Amygdala (tissue), 56 donors: ENCODE measurements at places on chromosomes 7 and 10.

GRCh38 chr10:62818426-62819011, 2.4 kb upstream of the EGR2 start:
- peak; percentile 19 for DNase-seq

GRCh38 chr7:158819571-158820203, 9.6 kb downstream of the ESYT2 start:
- no peak for DNase-seq

DNA sequence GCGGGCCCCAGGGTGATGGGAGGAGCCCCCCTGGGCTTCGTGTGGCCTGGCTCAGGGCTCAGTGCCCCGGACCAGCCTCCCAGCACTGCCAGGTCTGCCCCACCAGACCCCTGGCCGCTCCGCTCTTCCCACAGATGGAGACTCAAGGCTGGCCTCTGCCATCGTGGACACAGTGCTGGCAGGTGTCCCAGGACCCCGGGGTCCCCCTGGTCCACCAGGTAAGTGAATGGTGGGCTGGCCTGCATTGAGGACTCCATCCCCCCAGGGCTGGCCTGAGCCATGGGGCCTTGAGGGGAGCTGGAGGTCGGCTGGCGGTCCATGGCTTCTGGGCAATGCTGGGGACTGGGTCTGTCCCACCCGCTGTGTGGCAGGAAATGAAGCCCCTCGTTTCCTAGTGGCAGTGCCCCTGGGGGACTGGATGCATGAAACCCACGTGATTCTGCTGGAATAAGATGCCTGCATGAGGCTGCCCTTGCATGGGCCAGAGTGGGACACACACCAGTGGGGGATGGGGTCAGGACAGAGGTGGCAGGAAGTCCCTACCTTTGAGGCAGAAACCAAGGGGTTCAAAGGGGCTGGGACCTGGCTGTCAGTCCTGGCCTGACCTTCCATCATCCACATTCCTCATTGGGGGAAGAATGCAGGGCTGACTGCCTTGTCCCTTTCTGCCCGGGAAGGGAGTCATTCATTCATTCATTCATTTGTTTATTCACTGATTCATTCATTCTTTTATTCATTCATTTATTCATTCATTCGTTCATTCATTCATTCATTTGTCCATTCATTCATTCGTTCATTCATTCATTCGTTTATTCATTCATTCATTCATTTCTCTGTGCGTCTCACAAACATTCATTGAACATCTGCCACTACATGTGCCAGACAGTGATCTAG, 81.8 kb downstream of the MYL10 start:
- DNase-seq, result no peak

- DNase-seq, result no peak
These were observed 83.4 kb downstream of the MDFIC start for GRCh38 chr7:115005251-115005650.

GRCh38 chr10:81730891-81731290, 144.1 kb upstream of the NRG3 start:
- no peak for DNase-seq

- DNase-seq, result no peak
These were observed 1.4 kb upstream of the ASIC3 start for GRCh38 chr7:151046603-151047573.

DNA sequence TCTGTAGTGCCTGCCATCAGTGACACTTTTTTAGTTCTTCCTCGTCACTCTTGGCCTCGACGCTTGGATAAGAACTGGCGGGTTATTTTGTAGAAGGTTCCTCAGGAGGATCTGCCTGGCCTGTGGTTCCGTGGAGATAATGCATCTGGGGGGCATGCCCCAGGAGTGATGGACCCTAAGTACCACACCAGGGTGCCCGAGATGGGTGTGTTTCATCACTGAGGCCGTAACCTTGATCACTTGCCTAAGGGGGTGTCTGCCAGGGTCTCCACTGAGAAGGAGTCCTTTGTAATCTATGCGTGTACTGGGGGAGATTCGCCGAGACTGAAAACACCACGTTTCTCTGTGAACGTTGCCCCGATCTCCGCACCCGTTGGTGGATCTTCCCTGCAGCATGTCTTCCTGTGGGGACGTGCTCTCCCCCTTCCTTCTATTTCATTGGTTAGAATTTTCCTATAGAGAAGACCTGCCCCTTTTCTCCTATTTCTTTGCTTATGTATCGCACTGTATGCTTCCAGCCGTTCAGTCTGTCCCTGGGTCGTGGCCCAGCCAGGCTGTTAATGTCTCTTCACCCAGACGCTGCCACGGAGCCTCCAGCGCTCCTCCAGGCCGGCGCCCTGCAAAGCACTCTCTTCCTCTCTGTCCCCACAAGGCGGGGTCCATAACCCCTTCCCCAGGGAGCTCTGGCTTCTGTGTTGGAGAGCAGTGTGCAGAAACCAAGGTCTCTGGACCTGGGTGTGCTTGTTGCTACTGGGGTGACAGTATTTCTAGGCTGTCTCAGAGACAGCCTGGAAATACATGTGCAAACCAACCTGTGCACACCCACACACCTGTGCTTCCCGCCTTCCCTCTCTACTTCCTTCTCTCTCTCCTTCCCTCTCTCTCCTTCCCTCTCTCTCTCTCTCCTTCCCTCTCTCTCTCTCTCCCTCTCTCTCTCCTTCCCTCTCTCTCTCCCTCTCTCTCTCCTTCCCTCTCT, 14.4 kb upstream of the DPYSL4 start:
- no peak for DNase-seq
